ENCODE measurements at places on chromosomes 5 and 9. TPM values are rescaled to one million over a fixed set of nuclear protein-coding genes. Genes with fewer than 3 reads are reported as not detected.

Gene NR3C1
- 68.3 TPM for total RNA-seq

Gene QRFP
- not detected for total RNA-seq

Gene MIER3
- 12.2 TPM for total RNA-seq

Gene LIX1
- total RNA-seq: not detected

Gene MCTP1
- total RNA-seq: 4.7 TPM

Gene CD274
- total RNA-seq: 2.2 TPM

Gene SNCAIP
- total RNA-seq: 19.4 TPM

Gene SPINK13
- total RNA-seq: 2.4 TPM

Gene KIF12
- total RNA-seq: not detected

Gene GPR151
- total RNA-seq: not detected

Gene FBP1
- not detected for total RNA-seq

Gene EDIL3
- 18.2 TPM for total RNA-seq

Gene HEMGN
- not detected for total RNA-seq

Gene PRELID1
- 92.4 TPM for total RNA-seq

Gene BTNL8
- total RNA-seq: not detected

Gene GFI1B
- not detected for total RNA-seq

Gene GALNT10
- total RNA-seq: 39.9 TPM
